ENCODE measurements at places on chromosomes 13 and 19.

DNA sequence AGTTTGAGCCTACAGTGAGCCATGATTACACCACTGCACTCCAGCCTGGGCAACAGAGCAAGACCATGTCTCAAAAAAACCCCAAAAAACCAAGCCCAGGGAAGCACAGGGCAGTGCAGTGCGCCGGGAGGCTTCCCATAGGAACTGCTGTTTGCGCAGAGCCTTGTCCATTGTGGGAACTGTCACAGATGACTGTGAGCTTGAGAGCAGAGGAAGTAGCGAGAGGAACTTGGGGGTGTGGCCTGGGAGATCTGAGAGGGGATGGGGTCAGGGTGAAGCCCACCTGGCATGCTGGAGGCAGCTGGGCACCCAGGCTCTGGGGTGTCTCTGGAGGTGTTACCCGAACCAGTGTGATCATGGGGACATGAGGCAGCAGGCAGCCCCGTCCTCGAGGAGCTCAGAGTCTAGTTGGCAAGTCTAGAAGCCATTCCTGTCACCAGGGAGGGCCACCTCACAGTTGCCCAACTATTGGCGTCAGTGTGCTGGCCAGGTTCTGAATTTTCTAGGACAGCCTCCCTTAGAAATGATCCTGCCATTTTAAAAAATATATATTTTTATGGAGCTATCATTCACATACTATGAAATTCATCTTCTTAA lies 10.4 kb downstream of the KDM4B start:
- DNase-seq = no peak

- no peak for DNase-seq
Measured at GRCh38 chr19:31511098-31511497, 161.9 kb upstream of the TSHZ3 start.

DNA sequence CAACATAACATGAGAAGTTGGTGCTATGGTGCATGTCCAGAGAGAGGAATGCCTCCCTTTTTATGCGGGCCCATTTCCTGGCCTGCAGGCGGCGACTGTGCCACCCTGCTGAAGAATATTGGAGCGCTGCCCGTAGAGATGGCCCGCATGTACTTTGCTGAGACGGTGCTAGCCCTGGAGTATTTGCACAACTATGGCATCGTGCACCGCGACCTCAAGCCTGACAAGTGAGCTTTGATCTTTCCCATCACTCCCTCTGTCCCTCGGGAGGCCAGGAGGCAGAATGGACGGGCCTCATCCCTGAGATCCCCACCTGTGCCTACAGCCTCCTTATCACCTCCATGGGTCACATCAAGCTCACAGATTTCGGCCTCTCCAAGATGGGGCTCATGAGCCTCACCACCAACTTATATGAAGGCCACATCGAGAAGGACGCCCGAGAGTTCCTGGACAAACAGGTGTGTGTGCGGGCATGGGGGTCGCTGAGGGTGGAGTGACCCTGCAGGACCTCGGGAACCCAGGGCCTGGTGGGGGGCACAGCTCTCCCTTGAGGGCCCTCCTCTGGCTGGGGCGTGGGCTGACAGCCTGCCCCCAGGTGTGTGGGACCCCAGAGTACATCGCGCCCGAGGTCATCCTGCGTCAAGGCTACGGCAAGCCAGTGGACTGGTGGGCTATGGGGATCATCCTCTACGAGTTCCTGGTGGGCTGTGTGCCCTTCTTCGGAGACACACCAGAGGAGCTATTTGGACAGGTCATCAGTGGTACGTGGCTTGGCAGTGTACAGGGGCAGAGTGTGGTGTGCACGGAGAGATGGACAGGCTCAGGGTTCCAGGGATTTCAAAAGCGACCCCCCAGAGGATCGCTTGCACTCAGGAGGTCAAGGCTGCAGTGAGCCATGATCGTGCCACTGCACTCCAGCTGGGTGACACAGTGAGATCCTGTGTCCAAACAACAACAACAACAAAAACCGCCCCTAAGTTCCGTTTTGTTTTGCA lies 16.2 kb downstream of the DNASE2 start:
- no peak for DNase-seq

- DNase-seq = no peak
Measured at GRCh38 chr13:100751826-100752225, 77.2 kb upstream of the TMTC4 start.

DNA sequence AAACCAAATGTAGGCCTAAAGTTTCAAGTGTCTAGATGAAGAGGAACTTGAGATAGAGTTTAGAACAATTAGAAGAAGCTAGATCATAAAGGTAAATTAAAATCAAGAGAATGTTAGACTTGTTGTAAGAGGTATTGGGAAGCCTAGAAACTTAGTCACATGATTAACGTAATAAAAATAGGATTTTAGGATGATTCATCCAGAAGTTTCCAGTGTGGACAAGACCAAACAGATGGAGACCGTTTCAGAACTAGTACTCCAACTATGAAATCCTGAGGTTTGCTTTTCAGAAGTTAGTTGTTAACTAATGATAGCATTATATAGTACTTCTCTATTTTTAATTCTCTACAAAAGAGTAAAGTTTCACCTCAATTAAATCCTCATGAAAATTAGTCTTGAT lies 104.9 kb downstream of the MZT1 start:
- DNase-seq = no peak

Data from stimulated activated CD8-positive, alpha-beta memory T cell treated with anti-CD3 and anti-CD28 coated beads, Interleukin-15, amount 100 ng/mL, for 4 hours (primary cell).